ENCODE measurements at places on chromosomes 1 and 21. TPM values are rescaled to one million over a fixed set of nuclear protein-coding genes. Genes with fewer than 3 reads are reported as not detected.

Gene POU3F1
- 0.10 TPM for total RNA-seq

Gene SERPINC1
- total RNA-seq = 0.10 TPM

Gene KRTAP21-2
- total RNA-seq = not detected

Gene SELENON
- 13.4 TPM for total RNA-seq

Gene KRTAP12-2
- not detected for total RNA-seq

Gene FYB2
- total RNA-seq = not detected

Gene C1orf216
- total RNA-seq = 1.8 TPM

Gene SMIM1
- 0.73 TPM for total RNA-seq

Gene FABP3
- not detected for total RNA-seq

Gene ADAR
- total RNA-seq = 169 TPM

Gene HHIPL2
- not detected for total RNA-seq

Gene CRYBG2
- total RNA-seq = 0.10 TPM

Gene CNR2
- 3.3 TPM for total RNA-seq

Gene LCE1C
- not detected for total RNA-seq

Gene FOXJ3
- total RNA-seq = 86.7 TPM

Gene MYBPH
- total RNA-seq = not detected

Gene HRNR
- under 0.01 TPM for total RNA-seq

Gene LEPROT
- 36.8 TPM for total RNA-seq

Gene S100A7
- total RNA-seq = not detected

Gene SMPDL3B
- total RNA-seq = 0.10 TPM

Gene OR2G6
- total RNA-seq = 0.10 TPM

Gene LHX8
- total RNA-seq = not detected

Gene SYT14
- total RNA-seq = under 0.01 TPM

Gene ANKRD35
- not detected for total RNA-seq

Gene GRIK3
- total RNA-seq = under 0.01 TPM

Gene ASPM
- total RNA-seq = 0.84 TPM

Gene DLGAP3
- total RNA-seq = 0.21 TPM

Gene THEM5
- not detected for total RNA-seq

Gene LPAR3
- total RNA-seq = 0.84 TPM

Gene TRIM46
- total RNA-seq = 0.52 TPM

Gene IFNLR1
- 1.6 TPM for total RNA-seq

Gene DNAJC6
- 8.5 TPM for total RNA-seq

Gene INSRR
- total RNA-seq = not detected

Gene BACE2
- total RNA-seq = 2.3 TPM

Gene CLCNKA
- total RNA-seq = not detected

Gene FCRL4
- total RNA-seq = not detected

Gene OR2T29
- total RNA-seq = not detected

Gene MATN1
- 1.6 TPM for total RNA-seq

Gene KRTAP19-1
- total RNA-seq = not detected

Gene FASLG
- 1.4 TPM for total RNA-seq

Gene CLCA1
- not detected for total RNA-seq

Gene ANKRD65
- not detected for total RNA-seq

Gene TCEA3
- 19.2 TPM for total RNA-seq

Gene KCNJ9
- total RNA-seq = not detected

Gene LCE3E
- not detected for total RNA-seq

Gene FCRLB
- 1.0 TPM for total RNA-seq
